Inflammatory macrophage treated with lipopolysaccharide for 1 hour (primary cell): ENCODE measurements at places on chromosomes 6 and 20.

DNA sequence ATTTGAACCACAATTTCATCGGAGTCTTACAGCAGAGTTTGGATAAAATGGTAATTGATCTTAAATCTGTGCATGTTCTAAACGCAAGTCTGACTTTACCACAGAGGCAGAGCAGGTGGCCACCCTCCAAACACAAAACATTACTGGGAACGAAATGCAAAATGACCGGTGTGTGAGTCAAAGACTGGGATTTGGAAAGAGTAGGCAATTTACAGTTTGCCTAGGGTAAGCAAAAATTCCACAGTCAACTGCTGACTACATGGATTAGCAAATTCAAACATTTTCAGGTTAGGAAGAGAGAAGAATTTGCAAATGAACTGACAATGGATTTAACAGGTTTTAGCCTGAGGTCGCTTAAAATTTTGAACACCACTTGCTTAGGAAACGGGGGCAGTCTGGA is 444.4 kb downstream of the HDGFL1 start:
- no peak for DNase-seq

DNA sequence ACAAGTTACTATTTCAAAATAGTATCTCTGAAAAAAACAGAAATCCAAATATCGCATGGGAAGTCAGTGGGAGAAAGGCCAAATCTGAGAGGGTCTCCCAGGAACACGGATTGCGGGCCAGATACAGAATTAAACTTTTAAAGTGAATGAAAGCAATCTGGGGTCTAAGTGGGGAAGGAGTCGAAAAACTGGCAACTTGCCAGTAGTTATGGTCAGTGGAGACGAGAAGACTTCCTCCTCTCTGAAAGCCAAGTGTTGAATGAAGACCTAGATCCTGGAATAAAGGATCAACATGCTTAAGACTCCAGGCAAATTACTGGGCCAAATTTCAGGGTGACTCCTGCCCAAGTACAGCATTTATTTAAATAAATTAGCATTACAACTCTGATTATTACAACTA is 123.6 kb downstream of the BFSP1 start:
- DNase-seq: no peak

DNA sequence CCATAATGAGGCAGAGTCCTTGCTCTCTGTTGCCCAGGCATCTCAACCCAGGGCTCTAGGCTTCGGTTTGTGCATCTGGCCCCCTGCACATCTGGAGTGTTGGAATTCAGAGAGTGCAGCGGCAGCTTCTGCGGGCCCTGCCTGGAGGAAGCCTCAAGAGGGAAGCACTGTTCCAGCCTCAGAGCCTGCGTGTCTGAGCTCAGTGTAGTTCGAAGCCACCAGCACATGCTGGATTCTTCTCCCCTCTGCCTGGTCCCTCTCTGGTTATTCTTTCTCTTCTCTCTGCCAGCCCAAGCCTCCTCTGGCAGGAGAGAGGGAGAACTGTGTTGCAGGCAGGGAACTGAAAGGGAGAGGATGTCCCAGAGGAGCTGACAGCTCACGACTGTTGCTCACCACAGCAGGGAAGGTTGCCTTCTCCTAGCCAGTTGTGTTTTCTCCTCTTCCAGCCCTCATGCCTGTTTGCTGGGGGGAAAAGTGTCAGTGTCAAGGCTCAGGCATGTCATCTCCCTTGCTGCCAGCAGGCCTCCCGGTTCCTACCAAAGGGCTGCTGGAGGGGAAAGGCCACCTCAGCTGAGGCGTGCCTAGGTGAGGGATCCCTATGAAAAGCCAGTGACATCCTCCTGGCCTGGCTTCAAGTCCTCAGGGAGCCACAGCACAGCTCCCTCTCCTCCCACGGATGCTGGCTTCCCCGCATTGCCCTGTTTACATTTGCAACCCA is 126.0 kb upstream of the LRFN2 start:
- DNase-seq: no peak

DNA sequence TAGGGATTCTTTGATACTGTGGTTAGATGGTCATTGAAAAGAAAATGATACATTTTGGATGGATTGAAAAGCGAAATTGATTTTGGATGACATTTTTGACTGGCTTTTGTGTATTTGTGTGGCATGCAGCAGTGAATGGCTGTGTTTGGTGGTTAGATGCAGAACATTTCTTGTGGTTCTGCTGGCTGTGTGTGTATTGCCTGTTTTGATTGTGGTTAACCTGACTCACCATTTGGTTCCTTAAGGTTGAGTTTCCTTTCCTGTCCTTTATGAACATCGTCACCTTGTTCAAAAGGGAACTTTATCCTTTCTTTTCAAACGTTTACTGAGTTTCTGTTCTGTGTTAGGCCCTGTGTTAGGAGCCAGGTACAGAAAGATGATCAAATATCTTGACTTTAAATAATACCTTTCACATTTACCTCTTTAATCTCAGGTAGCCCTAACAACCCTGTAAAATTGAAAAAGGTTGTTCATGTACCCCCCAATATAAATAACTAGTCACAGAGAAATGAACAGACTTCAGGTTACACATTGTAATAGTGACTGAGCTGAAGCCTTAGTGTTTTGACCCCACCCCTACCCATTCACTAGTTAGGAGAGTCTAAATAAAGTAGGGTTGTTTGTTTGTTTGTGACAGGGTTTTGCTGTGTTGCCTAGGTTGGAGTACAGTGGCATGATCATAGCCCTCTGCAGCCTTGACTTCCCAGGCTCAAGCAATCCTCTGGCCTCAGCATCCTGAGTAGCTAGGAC is 23.8 kb downstream of the ANKS1A start:
- no peak for DNase-seq

- DNase-seq: no peak
These were observed 399.1 kb downstream of the BTBD3 start for GRCh38 chr20:12316794-12317193.

GRCh38 chr6:139710556-139710955 is 336.1 kb upstream of the CITED2 start:
- DNase-seq: no peak

GRCh38 chr6:118200160-118200559 is 293.1 kb downstream of the SLC35F1 start:
- DNase-seq: no peak

GRCh38 chr6:6998194-6998569 is 109.6 kb upstream of the RREB1 start:
- no peak for DNase-seq

DNA sequence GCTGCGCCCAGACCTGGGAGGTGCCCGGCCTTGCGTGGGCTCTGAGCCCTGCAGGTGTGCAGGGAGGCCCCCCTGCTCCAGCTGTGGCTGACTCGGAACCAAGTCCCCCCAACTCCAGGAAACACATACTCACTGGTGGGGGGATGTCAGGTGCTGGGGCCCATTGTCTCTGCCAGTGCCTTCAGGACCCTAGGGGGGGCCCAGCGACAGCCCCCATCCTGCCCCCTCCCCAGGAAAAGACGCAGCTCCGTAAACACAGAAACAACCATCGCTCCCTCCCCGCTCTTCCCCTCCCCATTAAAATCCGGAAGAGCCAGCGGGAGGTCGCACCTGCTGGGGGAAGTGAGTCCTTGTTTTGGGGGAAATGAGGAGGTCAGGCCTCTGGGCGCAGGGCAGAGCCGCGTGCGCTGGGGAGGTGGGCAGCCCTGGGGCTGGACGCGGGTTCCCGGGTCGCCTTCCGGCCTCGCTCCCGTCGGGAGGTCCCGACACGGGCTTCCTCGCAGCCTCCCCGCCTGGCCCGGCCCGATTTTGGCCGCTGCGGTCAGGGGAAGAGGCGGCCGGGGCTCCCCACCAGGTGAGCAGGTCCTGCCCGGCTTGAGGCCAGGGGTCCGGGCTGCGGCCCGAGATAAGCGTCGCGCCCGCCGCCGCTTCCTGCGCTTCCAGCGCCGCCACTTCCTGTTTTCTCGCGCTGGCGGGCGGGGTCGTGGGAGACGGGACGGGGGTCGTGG is 6.2 kb downstream of the C20orf204 start:
- DNase-seq: no peak

GRCh38 chr20:49928411-49929141 is 7.6 kb upstream of the RNF114 start:
- DNase-seq: peak; percentile 96

DNA sequence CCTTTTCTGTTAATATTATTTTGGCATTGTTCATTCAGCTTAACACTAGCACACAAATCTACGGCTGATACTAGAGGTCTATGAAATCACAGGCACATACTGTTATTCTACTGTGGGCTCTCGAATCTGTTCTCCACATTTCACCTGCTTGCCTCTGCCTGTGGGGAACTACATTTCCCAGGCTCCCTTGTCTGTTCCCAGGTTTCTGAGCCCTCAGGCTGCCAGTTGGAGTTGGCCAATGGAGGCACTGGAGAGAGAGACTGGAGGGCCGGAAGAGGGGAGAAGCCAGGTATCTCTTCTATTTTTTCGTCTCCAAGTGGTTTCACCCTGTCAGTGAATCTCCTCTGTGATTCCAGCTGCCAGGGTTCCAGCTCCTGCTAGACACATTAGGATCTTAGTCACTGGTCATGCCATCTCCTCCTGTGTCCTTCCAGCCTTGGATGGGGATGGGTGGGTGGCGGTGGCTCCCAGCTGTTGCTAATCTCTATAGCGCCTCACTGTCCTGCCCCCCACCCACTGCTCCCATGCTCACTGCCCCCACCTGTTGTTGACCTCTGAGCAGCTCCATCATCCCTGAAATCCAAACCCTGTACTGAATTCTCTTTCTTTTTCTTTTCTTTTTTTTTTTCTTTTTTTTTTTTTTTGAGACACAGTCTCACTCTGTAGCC is 188.2 kb downstream of the LRFN2 start:
- DNase-seq: no peak

GRCh38 chr6:82385961-82386360 is 22.3 kb downstream of the TPBG start:
- DNase-seq: no peak

GRCh38 chr20:55079917-55080316 is 604.5 kb downstream of the DOK5 start:
- no peak for DNase-seq

DNA sequence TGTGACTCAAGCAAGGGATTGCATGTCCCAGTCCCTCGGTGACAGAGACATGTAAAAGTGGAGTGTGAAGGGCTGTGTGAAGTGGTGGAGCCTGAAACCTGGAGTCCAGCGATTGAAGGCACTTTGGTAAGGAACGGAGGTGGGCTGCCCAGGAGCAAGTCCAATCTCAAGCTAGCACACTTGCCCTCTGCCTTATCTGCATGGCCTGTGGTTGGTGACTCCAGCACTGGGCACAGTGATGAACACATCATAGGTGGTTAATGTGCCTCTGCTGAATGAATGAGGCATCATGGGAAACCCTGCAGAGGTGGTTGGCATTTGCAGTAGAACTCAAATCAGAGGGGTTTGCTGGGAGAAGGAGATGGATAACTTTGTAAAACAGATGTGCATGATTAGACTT is 14.9 kb upstream of the ULBP3 start:
- no peak for DNase-seq

DNA sequence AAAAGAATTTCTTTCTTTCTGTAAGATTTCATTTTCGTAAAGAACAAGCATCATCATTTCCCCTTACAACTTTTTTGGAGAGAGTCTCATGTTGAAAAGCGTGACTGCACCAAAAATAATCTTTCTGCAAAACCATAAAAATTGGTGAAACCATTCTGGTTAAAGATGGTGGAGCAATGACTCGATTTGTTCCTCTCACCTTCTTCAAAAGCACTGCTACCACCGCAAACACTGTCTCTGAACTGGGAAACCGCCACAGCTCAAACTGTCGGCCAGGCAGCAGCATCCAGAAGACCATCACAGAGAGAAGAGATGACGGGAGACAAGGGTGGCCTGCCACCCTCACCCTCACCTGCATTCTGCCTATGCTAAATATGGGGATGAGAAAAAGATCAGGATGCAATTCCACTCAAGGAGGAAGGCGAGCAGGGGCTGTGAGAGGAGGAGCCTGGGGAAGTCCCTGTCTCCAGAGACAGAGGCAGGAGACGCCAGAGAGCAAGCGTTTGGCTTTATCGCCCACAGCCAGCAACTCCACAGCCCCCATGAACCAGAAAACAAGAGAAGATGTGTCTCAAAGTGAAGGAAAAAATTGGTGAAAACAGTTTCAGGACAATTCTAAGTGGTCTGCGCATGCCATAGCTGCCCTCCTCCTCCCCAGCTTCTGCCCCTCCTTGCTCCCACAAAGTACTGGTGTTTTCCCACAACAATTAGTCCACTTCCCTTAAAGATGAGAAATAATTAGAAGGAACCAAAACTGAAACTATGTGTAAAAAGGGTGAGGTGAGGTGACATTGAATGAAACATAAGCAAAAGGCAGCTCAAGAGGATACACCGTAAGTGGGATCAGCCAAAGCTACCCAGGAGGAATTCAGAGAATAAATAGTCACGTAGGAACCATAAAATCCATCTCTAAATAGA is 255.5 kb downstream of the KIF16B start:
- peak; percentile 55 for DNase-seq

DNA sequence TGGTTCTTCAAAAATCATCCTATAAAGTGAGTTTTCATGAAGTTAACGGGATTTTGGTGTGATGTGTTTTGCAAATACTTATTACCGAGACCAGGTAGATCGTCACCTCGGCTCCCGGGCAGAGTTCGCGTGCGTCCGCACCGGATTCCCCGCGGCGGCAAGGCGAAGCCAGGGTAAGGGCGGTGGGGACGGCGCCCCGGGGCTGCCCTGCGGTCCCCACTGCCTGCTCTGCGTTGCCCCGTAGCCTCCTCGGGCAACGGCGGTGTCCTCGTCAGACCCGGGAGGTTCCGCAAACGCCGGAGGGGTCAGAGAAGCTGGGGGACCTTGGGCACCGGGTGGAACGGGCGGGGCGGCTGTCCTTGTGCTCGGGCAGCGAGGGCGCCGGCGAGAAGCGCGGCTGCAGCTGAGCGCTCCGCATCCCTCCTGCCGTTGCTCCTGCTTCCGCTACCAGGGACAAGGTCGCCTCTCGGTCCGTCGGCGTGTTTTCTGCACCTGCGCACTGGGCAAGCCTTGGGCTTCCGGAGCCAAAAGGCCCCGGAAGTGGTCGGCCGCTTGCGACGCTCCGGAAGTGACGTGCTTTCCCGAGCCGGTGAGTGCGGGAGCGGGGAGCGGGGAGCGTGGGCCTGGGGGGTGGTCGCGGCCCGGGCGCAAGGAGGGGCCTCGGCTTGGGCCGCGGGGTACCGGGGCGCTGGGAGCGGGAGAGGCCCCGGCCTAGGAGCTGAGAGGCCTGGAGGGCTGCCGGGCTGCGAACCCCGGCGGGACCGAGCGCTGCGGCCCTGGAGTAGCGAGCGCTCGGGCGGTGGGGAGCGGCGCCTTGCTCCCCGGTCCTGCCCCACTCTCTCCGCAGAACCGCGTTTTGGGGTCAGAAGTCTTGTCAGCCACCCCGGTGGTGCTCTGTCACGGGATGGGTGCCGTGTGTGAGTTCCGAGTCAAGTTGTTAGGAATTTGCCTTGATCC is at the start of gene MTG2:
Gene MTG2, plus strand, starts transcription at position 560 of the 957 bp plus-strand sequence. CDS start 10,393 bp downstream, outside the sequence.
- DNase-seq: peak; percentile 97

DNA sequence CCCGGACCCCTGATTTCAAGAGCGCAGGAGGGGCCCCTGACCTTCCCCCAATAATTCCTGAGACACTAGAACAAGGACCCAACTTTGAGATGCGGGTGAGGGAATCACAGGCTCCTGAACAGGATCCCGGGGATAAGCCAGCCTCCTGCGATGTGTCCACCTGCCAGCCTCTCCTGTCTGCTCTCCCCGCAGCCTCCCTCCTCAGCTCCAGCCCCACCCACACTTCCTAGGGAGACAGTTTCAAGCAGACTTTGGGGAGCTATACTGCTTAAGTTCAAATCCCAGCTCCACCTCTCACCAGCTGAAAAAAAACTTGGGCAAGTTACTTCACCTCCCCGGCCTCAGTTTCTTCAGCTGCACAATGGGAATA is 50.8 kb downstream of the GRM4 start:
- no peak for DNase-seq
